Epithelial cell of proximal tubule (primary cell): ENCODE measurements at places on chromosomes 2 and 18.

DNA sequence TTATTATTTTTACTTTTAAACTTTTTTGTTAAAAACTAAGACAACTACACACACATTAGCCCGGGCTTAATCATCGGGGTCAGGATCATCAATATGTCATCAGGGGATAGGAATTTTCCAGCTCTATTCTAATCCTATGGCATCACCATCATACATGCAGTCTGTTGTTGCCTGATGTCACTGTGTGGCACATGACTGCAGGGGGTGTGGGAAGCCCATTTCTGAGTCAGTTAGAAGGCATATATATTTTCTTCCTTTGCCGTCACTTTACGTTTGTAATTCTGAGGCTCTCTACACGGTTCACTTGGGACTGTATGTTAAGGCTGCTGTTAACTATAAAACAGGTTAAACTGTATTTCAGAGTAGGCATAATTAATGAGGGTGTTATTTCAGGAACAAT lies 144.4 kb upstream of the ITGA6 start:
- no peak for DNase-seq

DNA sequence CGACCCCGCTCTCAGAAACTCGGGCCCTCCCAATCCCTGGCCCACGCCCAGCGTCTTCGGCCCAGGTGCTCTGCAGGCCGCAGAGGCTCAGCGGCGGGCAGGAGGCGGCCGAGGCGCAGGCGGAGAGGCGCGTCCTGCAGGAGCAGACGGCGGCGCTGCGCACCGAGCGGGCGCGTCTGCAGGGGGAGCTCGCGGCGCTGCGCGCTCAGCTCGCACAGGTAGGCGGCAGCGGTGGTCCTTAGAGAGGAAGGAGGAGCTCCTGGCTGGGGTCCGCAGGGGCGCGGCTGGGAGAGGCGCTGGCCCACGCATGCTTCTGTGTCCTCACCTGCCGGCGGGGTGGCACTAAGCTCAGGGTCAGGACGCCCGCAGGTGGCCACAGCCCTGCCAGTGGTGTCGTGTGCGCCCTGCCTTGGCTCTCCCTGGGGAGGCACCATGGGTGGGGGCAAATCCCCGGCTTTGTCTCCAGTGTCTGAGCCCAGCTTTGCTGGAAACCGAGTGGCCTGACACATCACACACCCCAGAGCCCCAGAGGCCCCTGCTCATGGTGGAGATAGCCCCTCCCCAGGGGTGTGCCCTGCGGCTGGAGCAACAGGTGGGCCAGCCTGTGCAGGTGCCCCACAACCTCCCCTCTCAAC lies 14.9 kb upstream of the SNED1 start:
- no peak for DNase-seq

DNA sequence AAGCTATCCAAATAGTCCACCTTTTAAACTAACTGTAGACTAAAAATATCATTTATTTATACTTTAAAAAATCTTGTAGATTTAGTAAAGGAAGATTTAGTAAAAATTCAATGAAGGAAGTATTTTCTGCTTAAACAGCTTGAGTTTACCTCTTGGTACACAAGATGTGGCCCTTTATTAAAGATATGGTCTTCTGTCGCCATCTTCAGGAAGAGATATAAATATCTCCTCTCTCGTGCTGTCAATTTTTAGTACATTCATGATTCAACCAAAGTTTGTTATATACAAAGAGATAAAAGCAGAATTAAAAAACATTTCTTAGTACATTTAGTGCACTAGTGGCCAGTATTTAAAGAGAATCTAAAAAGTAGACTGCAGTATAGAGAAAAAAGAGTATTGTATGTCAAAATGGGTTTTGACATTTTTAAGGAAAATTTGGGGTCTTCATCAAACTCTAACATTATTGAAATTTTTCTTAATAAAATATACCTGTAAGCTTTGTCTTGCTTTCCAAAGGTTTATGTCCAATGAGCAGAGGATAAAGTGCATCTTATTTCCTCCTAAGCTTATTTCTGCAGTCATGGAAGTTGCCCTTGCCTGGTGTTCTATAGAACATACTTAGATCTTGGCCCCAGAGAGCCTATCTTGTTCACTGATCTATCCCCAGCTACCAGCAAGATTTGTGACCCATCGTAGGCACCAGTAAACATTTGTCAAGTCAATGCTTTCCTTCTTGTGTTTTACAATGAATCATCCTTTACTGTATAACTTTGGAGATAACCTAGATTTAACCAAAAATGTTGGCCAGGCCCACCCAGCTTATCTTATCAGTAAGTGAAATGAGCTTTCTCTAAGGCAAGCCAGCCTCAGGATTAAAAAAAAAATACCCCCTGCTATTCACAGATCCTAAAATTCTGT lies 18.5 kb upstream of the EML6 start:
- DNase-seq, result no peak

DNA sequence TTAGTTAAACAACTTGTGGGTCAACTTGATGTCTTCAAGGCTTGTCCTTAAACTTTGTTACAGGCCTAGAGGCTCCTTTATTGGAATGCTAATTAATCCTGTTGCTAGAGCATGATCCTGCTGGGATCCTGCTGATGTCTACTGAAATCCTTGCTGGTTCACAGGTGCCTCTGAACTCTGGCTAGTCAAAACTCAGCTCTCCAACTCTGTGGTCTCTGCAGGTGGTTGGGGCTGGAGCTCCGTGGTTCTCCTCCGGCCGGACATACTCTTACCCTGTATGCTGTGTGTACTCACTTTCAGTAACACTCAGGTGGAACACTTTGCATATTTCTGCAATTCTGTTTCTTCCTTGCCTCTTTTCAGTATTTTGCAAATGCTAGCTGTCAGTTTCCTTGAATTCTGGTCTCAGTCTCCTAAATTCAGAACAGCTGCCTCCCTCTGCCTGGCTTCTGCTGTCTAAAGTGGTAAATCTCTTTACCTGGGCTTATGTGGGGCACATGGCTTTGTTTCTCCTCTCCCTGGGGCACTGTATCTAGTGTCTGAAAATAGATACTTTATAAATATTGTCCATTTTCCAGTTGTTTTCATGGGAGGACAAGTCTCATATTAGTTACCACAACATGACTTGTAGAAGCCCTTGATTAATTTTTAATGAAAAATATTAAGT lies 113.0 kb downstream of the ATP9B start:
- DNase-seq, result no peak

DNA sequence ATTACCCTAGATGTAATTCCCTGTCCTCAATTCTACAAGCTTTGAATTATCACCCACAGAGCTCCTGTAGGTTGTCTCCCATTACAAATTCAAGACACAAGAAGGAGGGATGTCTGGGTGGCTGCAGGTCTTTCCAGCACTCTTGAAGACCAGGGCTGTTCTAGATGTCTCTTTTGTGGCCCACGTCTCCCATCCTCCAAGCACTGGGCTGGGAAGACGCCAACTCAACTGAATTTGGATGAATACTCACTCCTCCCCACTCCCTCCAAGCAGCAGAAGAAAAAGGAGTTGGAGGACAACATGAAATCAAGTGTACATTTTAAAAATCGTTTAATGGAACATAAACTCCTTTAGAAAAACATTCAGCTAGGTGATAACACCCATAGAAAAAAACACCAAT lies 31.2 kb downstream of the SMAD7 start:
- DNase-seq, result no peak

GRCh38 chr2:206452242-206452641 lies 8.9 kb downstream of the ADAM23 start:
- DNase-seq, result no peak

- DNase-seq, result no peak
Measured at GRCh38 chr2:236568068-236568921, 1.3 kb upstream of the ACKR3 start.

GRCh38 chr2:10941383-10941782 lies 29.6 kb downstream of the KCNF1 start:
- DNase-seq, result no peak

DNA sequence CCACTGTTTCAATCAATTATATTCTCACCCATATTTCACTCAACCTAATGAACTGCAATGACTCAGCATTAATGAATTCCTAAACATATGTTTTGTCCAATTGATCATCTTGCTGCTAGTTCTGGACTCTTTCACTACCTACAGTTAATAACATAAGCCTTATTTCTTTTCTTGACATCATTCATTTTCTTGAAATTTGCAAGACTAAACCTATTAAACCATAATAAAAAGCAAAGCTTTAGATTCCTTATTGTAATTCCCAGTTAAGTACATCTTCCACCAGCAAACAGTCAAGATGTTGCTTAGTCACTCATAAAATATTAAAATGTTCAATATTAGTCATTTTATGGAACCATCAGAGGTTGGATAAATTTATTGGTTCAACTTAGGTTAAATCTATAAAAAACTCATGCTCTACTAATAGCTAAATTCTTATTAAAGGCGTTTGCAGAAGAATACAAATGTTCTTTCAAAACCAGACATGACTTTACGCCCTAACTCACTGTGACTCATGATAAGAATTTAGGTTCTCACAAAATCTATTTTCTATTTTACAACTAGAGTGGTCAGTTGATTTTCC lies 599.4 kb downstream of the RNF144A start:
- DNase-seq, result no peak

- no peak for DNase-seq
Measured at GRCh38 chr2:146912536-146912935, 932.3 kb upstream of the ACVR2A start.

GRCh38 chr2:68385220-68385906 lies 20.3 kb downstream of the PLEK start:
- no peak for DNase-seq

DNA sequence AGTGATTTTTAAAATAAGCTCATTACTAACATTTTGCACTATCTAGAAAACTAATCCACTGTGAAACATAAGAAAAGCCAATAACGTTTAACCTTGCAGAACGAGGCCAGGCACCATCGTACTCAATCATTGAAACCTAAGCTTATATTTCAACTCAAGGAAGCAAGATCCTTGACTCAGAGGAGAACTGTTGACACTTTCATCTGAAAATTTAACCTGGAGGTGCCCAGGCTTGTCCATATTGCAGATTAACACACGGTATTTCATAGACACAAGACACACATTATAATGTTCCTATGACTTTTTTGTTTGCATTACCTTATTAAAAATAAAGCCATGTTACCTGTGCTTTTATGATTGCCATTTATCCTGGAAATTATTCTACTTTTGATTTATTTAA lies 89.6 kb downstream of the ZNF385B start:
- DNase-seq, result no peak

GRCh38 chr18:57445488-57446319 lies 10.5 kb downstream of the ONECUT2 start:
- DNase-seq, result no peak

GRCh38 chr18:50396005-50396660 lies 21.3 kb downstream of the SKA1 start:
- DNase-seq, result no peak

DNA sequence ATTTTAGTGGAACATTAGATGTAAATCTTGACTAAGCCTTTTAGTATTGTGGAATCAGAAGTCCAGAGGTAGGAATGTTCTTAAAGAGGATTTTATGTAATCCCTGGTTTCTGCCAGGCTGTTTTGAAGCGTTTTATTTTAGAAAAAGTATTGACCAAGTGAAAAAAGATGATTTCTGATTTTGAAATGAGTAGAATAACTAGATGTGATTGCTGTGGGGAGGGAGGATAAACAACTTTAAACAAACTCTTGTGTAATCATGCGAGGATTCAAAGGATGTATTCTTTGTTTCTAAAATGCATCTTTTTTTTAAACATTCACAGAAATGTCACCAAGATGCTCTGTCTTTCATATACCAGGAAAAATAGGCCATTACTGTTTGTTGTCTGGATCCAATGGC lies 53.9 kb downstream of the PHLPP1 start:
- no peak for DNase-seq

- no peak for DNase-seq
Measured at GRCh38 chr2:28449488-28450395, 46.1 kb upstream of the PLB1 start.

DNA sequence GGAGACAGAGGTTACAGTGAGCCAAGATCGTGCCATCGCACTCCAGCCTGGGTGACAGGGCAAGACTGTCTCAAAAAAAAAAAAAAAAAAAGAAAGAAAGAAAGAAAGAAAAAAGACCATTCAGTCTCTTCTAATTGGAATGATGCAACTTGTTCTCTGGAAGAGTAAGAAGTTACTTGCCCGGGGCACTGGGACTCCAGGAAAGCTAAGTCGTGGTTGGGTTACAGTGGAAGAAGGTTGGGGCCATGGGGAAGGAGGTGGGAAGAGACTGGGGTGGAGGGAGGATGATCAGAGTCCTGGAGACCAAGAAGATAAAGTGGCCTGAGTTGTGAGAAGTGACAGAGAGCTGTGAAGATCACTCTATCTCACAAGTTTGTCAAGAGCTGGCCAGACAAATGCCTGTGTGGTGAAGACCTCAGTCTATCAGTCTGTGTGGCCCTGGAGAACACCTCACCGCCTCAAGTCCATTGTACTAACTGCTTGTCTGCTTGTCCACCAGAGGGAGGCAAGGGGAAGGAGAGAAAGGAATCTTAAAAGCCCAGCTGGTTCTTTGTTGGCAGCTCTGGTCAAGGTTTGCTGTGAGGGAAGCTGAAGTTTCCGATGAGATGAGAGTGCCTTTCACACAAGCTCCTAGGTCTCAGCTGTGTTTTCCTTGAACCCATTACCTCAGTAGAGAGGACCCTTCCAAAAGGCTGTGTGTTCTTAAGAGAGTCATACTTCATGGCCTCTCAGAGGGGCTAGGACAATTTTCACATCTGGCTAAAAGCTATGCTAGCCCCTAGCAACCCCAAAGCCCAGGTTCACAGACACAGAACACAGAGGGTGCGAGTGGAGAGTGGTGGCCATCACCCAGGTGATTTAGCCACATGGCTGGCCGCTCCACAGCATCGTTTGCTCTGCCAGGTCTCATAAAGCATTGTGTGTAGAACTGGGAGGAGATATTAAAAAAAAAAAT lies 72.0 kb upstream of the TMEM178A start:
- DNase-seq, result peak; percentile 26

GRCh38 chr2:175580652-175581051 lies 399.1 kb upstream of the ATP5MC3 start:
- DNase-seq, result no peak

GRCh38 chr18:32328379-32328778 lies 138.5 kb downstream of the MEP1B start:
- no peak for DNase-seq

- no peak for DNase-seq
Measured at GRCh38 chr18:76697441-76697901, 124.9 kb upstream of the ZNF236 start.

GRCh38 chr2:70088598-70089219 lies 1.4 kb downstream of the PCBP1 start:
- DNase-seq, result no peak

DNA sequence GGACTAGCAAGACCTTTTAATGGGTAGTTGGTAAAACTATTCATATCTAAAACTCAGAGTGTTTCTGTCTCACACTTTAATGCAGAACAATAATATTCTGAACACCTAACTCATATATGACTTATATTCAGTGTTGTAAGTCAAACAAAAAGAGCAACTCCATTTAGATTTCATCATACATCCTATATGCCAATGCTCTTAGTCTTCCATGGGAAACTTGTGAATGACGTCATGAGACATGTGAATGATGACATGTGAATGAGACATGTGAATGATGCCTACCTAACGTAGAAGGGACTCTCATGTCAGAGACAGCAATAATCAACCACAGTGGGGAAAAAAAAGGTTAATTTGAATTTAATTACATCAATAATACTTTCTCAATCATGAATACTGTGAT lies 28.0 kb downstream of the ZNF519 start:
- DNase-seq, result no peak
